HTR-8/SVneo (cell line): ENCODE measurements at places on chromosomes 16 and 17.

DNA sequence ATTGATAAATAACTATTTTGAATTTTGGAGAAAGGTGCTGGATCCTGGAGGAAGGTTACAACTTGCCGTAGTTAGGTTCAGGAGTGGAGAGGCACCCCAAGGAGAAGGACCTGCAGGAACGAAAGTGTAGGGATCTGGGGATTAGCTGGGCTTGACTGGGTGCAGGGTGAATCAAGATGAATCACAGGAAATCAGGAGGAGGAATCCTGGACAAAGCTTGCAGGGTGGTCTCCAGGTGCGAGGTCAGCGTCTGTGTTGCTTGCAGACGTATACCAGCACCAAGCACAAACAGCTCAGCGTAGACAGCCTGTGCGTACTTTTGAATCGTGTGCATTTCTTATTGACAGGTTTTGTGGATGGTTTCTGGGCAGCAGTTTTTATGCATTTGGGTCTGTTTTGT, 144.3 kb downstream of the MSI2 start:
- DNase-seq: no peak

DNA sequence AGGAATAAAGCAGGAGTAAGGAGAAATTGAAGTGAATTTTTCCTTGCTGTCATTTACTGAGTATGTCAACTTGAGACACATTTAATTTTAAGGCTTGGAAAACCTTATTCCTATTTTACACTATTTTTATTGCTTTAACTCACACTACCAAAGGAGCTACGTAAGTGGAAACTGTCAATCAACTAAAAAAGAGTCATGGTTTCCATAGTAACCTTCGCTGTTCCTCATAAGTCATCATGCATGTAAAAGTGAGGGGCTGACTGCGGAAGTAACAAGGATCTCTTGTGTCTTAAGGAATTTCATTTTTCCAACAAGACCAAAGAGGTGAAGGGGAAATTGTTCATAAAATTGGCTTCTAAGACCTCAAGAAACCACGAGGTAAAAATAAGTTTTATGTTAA, 516.2 kb upstream of the CA10 start:
- DNase-seq: no peak

- DNase-seq: no peak
These were observed 67.0 kb downstream of the PITPNC1 start for GRCh38 chr17:67443931-67444595.

GRCh38 chr17:7886227-7887037, 2.2 kb upstream of the CHD3 start:
- peak; percentile 18 for DNase-seq
